ENCODE measurements at places on chromosomes 1 and 21.

DNA sequence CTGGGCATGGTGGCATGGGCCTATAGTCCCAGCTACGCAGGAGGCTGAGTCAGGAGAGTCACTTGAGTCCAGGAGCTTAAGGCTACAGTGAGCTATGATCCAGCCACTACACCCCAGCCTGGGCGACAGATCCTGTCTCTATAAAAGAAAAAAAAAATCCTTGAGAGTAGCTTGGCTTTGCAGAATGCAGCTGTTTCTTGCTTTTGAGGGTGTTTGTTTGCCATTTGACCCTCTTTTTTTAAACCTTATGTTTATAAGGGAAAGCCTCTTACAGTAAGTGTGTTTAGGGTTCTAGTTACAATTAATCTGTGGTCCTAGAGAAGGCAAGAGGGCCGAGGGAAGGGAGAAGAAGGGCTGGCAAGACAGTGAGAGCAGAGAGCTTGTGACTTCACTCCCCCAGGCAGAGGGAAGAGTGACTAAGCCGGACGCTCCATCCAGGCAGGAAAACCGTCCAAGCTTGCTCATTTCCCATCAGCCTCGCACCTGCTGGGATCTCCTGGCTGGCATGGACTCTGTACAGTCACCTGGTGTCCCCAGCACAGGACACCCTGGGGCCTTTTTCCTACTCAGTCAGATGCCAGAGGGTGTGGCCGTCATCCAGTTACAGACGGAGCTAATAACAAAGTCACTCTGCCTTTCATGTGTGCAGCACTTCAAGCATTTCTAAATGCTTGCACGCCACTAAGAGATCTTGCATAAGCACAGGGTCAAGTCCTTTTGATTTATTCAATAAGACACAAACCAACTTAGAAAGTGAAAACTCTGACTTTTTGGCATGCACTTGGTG is 55.5 kb upstream of the PSEN2 start:
- no peak for DNase-seq

DNA sequence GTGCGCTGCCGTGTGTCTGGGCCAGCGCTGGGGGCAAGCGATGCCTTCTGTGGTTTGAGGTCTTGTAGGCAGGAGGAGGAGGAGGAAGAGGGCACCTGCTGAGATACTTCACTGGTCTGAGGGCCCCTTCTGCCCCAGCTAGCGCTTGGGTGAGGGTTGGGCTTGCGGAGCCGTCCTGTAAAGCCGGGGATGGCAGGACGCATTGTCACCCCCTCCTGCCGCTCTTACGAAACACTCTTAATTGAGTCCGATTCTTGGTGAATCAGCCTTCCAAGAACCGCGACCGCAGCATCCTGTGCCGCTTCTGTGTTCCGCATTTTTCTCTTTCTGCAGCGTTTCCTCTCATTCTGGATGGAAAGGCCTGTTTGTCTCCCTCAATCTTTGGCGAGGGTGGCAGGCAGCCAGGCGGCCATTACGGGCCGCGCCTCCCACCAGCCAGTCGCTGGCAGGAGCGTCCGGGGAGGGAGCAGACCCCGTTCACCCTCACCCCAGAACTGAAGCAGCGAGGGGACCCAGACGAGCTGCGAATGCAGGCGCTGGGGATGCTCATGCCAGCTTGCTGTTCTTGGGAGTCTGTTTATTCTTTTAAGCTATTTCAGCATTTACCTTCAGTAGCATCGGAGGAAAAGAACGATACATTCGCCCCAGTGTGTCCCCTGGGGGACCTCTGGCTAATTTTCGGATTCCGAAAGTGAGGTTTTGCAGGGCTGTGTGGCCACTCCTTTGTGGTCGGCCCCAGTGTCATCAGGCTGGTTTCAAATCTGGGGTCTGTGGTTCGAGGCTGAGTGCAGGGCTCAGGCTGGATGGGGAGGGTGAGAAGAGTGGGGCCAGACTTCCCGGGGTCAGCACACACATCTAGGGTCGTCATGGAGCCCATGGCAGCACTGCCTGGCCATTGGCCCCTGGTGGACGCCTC is 62.7 kb downstream of the SKI start:
- no peak for DNase-seq

GRCh38 chr1:7670334-7671145 is 100.6 kb upstream of the VAMP3 start:
- DNase-seq, result no peak

- DNase-seq, result no peak
Observed at GRCh38 chr21:25942135-25942534, 207.4 kb downstream of the GABPA start.

- no peak for DNase-seq
Observed at GRCh38 chr1:17306407-17306806, 1.6 kb upstream of the PADI4 start.

GRCh38 chr1:27306892-27307761 is 14.8 kb upstream of the TMEM222 start:
- no peak for DNase-seq

DNA sequence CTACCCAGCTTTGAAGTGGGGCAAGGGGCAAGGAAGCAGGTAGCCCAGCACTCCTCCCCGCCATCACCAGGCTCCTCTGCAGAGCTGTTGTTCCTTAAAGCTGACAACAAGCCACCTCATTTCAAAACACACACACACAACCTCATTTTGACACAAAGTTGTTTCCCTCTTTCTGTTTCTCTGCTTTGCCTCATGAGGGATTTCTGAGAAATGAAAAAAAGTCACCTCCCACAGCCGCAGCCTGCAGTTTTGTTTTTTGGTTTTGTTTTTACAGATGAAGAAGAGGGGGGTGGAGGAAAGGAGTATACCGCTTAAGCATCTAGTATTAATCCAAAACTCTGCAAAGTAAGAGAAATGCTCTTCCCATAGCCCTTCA is 12.1 kb downstream of the MCL1 start:
- no peak for DNase-seq

DNA sequence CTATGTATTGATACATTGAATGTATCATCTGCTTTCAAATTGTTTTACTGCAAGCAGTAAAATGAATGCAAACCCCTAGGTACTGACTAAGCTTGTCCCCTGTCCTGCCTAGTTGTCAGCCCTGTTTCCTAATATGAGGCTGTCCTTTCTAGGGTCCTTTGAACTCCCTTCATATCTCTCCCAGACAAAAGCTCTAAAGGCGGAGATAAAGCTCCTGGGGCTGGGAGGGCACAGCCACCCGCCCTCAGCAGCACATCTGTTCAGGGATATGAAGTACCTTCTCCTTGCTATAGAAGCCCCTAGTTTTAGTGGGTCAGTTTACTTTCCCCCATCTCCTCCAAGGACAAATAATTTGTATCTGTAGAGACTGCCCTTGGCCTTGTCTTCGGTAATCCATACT is 93.1 kb upstream of the ETS2 start:
- DNase-seq, result no peak

GRCh38 chr1:235817101-235817728 is 49.5 kb downstream of the LYST start:
- no peak for DNase-seq

GRCh38 chr1:57276918-57277317 is 146.9 kb downstream of the DAB1 start:
- DNase-seq, result no peak

- DNase-seq, result no peak
Observed at GRCh38 chr1:221743416-221744208, 1.7 kb upstream of the DUSP10 start.

DNA sequence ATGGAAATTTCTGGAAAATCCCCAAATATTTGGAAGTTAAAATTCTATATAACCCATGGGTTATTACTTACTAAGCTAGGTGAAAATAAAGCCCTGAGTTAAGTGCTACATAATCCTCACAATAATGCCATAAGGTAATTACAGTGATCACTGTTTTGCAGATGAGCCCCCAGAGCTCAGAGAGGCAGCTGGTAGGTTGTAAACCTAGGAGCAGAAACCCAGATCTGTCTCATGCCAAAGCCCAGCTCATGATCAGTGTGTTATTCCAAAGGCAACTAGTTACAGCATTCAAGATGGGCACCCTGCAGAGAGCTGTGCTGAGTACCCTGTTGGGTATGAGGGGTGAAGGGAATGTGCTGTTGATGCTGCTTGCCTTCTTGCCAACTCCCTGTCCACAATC is 10.8 kb upstream of the MYOG start:
- peak; percentile 68 for DNase-seq

- DNase-seq, result no peak
Observed at GRCh38 chr1:23543707-23544443, 12.8 kb upstream of the E2F2 start.

DNA sequence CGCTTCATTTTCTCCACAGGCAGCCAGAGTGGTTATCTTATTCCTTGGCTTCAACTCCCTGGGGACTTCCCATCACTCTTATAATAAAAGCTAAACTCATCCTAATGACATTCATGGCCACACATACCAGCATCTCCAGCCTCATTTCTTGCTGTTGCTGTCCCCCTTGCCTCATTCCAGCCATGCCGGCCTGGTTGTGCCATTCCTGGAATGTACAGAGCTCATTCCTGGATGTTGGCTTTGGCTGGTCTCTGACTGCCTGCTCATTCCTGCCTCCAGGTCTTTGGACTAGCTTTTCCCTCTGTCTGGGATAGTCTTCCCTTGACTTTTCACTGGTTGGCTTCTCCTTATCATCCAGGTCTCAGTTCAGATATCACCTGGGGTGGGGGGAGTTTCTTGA is 2.4 kb upstream of the PEF1 start:
- DNase-seq, result no peak

DNA sequence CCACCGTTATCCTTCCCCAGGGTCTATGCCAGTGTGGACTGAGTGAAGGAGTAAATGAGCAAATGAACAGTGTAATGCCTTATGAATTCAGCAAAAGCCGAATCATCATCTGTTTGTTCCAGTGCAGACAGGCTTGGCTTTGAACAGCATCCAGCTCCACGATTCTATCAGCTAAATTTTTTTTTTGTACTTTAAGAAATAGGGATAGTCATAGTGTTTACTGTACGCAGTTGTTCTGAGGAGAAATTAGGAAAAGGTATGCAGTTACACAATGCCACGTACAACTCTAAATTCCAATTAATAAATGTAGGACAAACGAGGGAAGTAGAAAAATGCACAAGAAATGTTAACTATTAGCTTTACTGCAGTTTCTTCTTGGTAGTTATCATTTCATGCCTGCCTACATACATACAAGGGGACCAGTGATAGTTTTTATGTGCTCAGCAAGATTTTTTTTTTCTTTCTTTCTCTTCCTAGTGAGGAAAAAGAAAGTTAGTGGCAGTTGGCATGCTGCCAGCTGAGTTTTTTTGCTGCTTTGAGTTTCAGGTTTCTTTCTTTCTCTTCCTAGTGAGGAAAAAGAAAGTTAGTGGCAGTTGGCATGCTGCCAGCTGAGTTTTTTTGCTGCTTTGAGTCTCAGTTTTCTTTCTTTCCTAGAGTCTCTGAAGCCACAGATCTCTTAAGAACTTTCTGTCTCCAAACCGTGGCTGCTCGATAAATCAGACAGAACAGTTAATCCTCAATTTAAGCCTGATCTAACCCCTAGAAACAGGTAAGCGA is at the start of gene IFI44L:
Gene IFI44L, plus strand, starts transcription at position 646 of the 777 bp plus-strand sequence. CDS start 7,468 bp downstream, outside the sequence.
- no peak for DNase-seq

DNA sequence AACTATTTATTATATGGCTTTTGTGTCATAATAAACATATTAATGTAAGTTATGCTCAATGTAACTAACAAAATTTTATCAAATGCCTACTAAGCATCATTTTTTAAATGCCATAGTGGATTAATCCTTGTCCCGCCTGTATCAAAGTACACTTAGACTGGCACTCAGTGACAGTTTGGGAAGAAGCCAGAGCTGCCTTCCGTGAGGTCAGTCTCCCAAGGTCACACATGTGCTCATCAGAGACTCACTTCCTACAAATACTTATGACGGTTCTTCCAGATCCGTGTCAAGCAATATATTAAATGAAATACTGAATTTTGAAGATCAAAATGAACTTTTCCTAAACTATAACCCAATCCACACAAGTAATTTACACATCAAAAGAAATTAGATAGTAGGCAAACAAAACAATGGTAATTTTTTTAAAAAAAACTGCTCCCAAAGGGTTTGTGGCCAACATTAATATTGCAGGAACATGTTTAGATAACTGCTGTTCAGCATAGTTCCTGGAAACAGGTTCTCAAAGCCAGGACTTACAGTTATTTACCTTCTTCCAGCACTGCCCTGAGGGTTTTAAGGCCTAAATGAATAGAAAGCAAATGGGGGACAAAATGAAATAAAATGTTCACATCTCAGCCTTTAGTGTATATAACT is 27.2 kb downstream of the WLS start:
- no peak for DNase-seq

GRCh38 chr1:1598720-1599029 is 1.3 kb downstream of the FNDC10 start:
- no peak for DNase-seq

GRCh38 chr1:58710190-58711085 is 10.6 kb upstream of the MYSM1 start:
- no peak for DNase-seq

- no peak for DNase-seq
Observed at GRCh38 chr1:41483001-41483850, 1.3 kb downstream of the EDN2 start.

GRCh38 chr1:156746728-156747631 is 4.5 kb downstream of the HDGF start:
- DNase-seq, result peak; percentile 98

DNA sequence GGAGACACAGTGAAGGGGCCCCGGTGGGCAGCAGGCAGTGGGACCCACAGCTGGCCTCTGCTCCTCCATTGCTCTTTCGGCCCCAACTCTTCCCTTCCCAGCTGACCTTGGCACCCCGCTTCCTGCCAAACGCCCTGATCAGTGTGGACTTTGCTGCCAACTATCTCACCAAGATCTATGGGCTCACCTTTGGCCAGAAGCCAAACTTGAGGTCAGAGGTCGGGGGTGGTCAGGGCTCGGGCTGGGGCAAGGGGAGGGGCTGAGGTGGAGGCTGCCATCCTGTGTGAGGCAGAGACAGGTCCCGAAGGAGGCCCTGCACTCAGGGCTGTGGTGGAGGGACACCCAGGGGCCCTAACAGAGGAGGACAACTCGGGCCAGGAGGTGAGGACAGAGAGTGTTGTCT is 13.7 kb downstream of the PODN start:
- DNase-seq, result no peak

DNA sequence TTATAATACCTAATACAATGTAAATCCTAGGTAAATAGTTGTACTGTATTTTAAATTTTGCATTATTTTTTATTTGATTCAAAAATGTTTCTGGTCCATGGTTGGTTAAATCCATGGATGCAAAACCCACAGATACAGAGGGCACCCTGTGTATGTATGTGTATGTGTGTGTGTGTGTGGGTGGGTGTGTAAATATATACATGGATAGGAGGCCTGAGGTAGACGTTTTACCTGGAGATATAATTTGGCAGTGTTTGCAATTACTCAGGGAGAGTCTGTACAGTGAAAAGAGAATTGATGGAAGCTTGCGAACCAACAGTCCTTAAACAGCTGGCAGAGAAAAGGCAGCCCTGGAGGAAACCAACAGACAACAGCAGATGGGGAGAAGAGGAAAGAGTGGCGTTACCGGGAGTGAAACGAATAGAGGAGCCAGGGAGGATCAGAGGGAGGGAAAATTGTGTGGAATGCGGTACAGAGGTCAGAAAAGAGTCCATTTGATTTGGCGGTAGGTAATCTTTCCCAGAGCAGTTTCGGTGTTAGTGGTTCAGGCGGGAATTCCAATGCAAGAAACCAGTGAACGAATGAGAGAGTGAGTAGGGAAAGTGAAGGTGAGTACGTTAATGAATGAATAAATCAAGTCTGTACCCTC is 47.9 kb upstream of the NBL1 start:
- no peak for DNase-seq

Data from D721Med (cell line).